ENCODE measurements at places on chromosomes 16 and 17. TPM values are rescaled to one million over a fixed set of nuclear protein-coding genes. Genes with fewer than 3 reads are reported as not detected.

Gene CACNG1
- total RNA-seq, result not detected

Gene AANAT
- not detected for total RNA-seq

Gene MT4
- not detected for total RNA-seq

Gene TMEM219
- total RNA-seq, result 154 TPM

Gene CHST4
- 0.26 TPM for total RNA-seq

Gene SULT1A2
- 16.6 TPM for total RNA-seq

Gene CRHR1
- not detected for total RNA-seq

Gene ZNF598
- 31.5 TPM for total RNA-seq

Gene ITGB3
- total RNA-seq, result 9.4 TPM

Gene NHLRC4
- total RNA-seq, result 2.0 TPM

Gene OR3A3
- total RNA-seq, result not detected

Gene LPCAT2
- total RNA-seq, result 18.8 TPM

GRCh38 chr16:12110361-12111107, 134.0 kb downstream of the SNX29 start:
- H3K27ac ChIP-seq, result no peak overlapping the region
- DNase-seq, result no peak
- H3K4me3 ChIP-seq, result no peak overlapping the region
- no peaks in the 10 kb centered on the region for H3K36me3 ChIP-seq

DNA sequence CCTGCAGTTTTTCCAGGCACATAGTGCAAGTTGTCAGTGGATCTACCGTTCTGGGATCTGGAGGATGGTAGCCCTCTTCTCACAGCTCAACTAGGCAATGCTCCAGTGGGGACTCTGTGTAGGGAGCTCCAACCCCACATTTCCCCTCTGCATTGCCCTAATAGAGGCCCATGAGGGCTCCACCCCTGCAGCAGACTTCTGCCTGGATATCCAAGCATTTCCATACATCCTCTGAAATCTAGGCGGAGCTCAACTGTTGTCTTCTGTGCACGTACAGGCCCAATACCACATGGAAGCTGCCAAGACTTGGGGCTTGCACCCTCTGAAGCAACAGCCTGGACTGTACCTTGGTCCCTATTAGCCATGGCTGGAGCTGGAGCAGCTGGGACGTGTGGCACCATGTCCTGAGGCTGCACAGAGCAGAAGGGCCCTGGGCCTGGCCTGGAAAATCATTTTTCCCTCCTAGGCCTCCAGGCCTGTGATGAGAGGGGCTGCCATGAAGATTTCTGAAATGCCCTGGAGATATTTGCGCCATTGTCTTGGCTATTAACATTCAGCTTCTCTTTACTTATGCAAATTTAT, 10.9 kb upstream of the MILR1 start:
- peaks cover 10% of the 10 kb centered on the region for H3K4me1 ChIP-seq
- no peak overlapping the region for H3K4me3 ChIP-seq
- H3K27ac ChIP-seq, result no peak overlapping the region
- no peaks in the 10 kb centered on the region for H3K27me3 ChIP-seq
- no peak for DNase-seq

DNA sequence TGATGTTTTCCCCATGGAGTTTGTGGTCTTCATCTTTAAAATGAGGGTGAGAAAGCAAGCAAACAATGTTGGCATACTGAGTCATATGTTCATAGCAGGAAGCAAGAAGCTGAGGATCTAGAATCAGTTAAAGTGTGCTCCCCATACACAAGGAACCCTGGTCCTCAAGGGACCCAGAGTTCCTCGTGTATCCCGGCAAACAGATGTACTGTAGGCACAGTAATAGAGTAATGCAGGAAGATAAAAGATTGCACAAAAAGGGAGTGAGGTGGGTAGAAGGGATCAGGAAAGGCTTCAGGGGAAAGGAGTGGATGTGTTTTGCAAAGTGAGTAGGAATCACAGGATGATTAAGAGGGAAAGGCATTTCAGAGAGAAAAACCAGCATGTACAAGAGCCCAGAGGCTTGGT, 412.3 kb upstream of the CDH11 start:
- DNase-seq, result no peak
- H3K36me3 ChIP-seq, result no peaks in the 10 kb centered on the region
- no peaks in the 10 kb centered on the region for H3K27me3 ChIP-seq
- no peak overlapping the region for H3K27ac ChIP-seq

DNA sequence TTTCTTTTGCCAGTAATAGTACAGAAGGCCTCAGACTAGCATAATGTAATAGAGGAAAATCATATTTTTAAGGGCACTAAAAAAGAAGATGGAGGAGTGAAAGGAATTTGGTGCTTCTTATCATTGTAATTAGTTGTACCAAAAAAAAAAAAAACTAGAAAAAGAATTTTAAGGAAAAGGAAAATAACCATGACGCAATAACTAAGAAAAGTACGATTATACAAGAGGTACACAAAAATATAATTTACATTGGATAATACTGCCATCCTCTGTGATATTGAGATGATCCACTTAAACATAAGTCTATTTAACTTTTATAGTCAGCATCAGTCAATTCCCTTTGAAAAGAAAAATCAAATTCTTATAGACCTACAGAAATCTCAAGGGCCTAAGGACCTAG, 146.7 kb upstream of the IRX5 start:
- no peak for DNase-seq
- H3K36me3 ChIP-seq, result no peaks in the 10 kb centered on the region
- H3K27ac ChIP-seq, result no peak overlapping the region
- no peaks in the 10 kb centered on the region for H3K27me3 ChIP-seq
- H3K4me3 ChIP-seq, result no peak overlapping the region

- no peak overlapping the region for H3K4me3 ChIP-seq
- DNase-seq, result no peak
- H3K27ac ChIP-seq, result no peak overlapping the region
- peaks cover 17% of the 10 kb centered on the region for H3K4me1 ChIP-seq
- no peaks in the 10 kb centered on the region for H3K27me3 ChIP-seq
- no peaks in the 10 kb centered on the region for H3K36me3 ChIP-seq
Measured at GRCh38 chr17:63546308-63547082, 3.8 kb upstream of the DCAF7 start.

DNA sequence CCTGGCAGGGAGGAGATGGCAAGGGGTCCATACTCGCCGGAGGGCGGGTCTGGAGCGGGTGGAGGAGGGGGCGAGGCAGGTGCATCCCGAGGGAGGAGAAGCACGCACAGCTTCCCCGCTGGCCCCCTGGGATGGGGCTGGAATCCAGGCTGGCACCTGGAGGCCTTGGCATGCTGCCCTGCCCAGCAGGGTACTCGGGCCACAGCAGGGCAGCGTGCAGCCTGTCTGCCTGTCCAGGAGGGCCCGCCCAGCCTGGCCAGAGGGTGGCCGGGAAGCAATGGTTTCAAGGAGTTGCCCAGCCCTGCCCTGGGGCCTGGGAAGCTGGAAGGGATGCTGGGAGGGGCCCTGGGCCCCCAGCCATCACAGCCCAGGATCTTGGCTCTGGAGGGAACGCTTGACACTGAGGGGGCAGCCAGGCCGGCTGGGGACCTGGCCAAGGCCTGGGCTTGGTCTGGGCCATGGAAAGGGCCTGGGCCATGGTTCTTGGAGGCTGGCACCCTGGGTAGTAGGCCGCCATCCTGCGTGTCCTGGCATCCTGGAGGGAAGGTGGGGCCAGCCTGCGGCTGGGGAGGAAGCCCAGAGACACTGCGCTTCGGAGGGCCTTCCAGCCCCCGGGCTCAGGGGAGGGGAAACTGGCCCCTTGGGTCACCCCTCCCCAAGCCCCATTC, 1.1 kb downstream of the GLIS2 start:
- H3K36me3 ChIP-seq, result no peaks in the 10 kb centered on the region
- H3K4me1 ChIP-seq, result peaks cover 32% of the 10 kb centered on the region
- H3K27me3 ChIP-seq, result no peaks in the 10 kb centered on the region

DNA sequence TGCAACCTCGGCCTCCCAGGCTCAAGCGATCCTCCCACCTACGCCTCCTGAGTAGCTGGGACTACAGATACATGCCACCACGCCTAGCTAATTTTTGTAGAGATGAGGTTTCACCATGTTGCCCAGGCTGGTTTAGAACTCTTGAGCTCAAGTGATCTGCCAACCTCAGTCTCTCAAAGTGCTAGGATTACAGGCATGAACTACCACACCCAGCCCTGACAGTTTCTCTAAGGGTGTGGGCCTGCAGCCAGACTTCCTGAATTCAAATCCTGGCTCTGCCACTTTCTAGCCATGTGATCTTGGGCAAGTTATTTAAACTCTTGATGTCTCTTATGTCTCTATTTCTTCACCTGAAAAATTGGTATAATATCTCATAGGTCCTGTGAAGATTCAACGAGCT, 5.6 kb downstream of the CUEDC1 start:
- H3K36me3 ChIP-seq, result no peaks in the 10 kb centered on the region
- peaks cover 96% of the 10 kb centered on the region for H3K4me1 ChIP-seq
- no peak for DNase-seq
- no peak overlapping the region for H3K4me3 ChIP-seq

DNA sequence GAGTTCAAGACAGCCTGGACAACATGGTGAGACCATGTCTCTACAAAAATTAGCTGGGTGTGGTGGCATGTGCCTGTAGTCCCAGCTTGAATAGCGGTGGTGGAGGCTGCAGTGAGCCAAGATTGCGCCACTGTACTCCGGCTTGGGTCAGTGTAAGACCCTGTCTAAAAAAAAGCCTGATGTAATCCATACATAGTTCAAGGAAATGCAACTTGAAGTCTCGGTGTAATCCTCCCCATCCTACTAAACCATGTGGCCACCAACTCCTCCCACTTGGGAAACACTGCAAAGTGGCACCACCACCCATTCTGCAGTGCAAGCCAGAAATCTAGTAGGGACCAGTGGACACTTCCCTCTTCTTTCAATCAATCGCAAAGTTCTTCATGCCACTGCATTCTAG, 5.4 kb upstream of the KPNB1 start:
- no peak overlapping the region for H3K4me3 ChIP-seq
- H3K27ac ChIP-seq, result no peak overlapping the region
- no peak for DNase-seq
- no peaks in the 10 kb centered on the region for H3K36me3 ChIP-seq
- no peaks in the 10 kb centered on the region for H3K27me3 ChIP-seq

DNA sequence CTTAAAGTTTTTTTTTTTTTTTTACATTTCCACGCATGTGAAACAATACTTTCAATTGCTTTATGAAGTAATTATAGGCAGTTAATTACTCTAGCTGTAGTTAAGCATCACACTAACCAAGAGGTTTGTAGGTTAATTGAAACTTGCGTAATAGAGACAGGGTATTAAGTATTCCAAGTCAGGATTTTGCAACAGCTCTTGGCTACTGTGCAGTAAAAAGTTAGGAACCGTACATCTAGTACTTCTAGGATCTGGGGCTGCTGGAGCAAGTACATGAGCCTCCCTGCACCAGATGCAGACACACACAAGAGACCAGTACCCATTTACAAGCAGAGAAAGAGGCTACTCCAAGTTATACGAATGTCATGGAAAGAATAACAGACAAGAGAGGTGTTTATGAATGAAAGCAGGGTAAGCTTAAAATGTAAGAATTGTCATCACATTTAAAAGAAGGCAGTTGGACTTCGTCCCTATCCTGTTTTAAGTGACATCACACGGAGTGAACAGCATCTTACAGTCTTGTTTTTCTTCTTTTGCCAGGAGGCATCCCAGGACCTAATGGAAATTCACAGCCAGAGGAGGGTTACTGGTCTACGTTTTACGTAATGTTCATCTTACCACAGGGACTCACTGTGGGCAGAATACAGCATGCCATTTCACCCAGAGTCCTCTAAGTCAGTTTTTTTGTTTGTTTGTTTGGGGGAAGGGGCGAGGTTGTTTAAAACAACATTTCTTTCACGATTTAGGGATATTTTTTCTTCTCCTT, 379.6 kb upstream of the PSMD7 start:
- no peaks in the 10 kb centered on the region for H3K27me3 ChIP-seq
- no peak overlapping the region for H3K4me3 ChIP-seq
- H3K36me3 ChIP-seq, result no peaks in the 10 kb centered on the region

GRCh38 chr16:65817799-65818198, 548.7 kb upstream of the CDH5 start:
- H3K4me1 ChIP-seq, result no peaks in the 10 kb centered on the region
- no peak for DNase-seq
- H3K27me3 ChIP-seq, result no peaks in the 10 kb centered on the region

DNA sequence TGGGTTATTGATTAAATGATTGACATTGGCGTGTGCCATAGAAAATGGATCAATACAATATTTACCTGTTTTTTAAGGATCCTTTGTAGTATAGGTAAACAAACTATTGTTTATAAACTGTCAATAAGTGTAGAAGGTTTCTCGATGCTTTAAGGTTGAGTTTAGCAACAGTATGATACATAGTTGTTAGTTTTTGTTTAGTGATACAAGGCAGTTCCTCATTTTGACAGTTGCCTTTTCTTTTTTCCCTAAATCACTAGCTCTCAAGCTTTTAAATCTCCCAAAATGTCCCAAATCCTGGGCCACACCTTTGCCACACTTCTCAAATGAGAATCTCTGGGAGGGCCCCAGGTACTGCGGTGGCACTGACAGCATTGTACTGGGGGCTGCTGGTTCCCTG, 57.3 kb downstream of the EPN2 start:
- no peak overlapping the region for H3K4me3 ChIP-seq
- H3K36me3 ChIP-seq, result no peaks in the 10 kb centered on the region
- no peak for DNase-seq
- H3K4me1 ChIP-seq, result peaks cover 43% of the 10 kb centered on the region
- H3K27ac ChIP-seq, result no peak overlapping the region

DNA sequence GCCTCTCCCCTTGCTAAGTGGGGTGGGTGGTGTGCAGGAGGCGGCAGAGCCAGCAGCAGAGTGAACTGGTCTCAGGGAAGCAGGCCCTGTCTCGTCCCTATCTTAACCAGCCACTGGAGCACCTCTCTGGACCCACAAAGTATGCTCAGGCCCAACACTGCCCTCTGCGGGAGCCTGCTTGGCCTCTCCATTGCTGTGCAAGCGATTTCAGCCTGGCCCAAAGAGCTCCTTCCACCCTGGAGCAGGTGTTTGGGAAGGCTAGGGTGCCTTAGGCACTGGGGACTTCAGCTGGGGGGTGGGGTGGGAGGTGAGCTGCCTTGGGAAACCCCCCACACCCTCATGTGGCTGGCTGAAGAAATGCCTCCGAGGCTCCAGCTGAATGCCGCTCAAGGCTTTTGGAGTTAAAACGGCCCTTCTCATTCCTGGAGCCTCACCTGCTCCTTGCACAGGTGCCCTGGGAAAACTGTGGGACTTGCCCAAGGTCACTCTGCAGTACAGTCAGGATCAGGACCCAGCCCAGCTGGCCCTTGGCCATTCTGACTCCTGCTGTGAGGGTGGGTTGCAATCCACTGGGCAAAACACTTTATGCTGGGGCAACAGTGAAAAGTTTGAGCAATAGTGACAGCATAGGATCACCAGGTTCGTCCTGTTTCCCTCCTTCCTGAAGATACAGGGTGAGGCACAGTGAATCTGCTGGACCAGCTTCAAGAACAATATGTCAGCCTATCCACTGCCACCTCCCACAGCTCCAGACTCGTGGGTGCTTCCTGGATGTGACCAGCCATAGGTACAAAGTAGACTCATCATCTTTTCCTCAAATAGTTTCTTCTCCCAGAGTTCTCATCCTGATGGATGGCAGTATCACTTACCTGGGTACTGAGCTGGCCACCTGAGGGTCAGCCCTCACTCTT, 5.9 kb upstream of the UBE2O start:
- no peak overlapping the region for H3K4me3 ChIP-seq
- H3K36me3 ChIP-seq, result no peaks in the 10 kb centered on the region
- no peaks in the 10 kb centered on the region for H3K4me1 ChIP-seq

GRCh38 chr16:72938795-72939164, 109.1 kb downstream of the ZFHX3 start:
- H3K4me1 ChIP-seq, result peaks cover 41% of the 10 kb centered on the region
- peak overlapping the region; percentile 81 for H3K27ac ChIP-seq
- peak; percentile 83 for DNase-seq
- no peaks in the 10 kb centered on the region for H3K36me3 ChIP-seq
- H3K27me3 ChIP-seq, result no peaks in the 10 kb centered on the region
- no peak overlapping the region for H3K4me3 ChIP-seq

- H3K4me3 ChIP-seq, result no peak overlapping the region
- peaks cover 83% of the 10 kb centered on the region for H3K27me3 ChIP-seq
- no peaks in the 10 kb centered on the region for H3K36me3 ChIP-seq
- H3K27ac ChIP-seq, result no peak overlapping the region
Measured at GRCh38 chr16:20074099-20074991, 655 bp upstream of the GPR139 start.

Data from left lung (tissue), 14 donors.